Activated T-cell treated with anti-CD3 and anti-CD28 coated beads for 48 hours (primary cell): ENCODE measurements at places on chromosomes 1 and 21.

- no peak for DNase-seq
These were observed 798.1 kb downstream of the ADGRL2 start for GRCh38 chr1:82598812-82599211.

- DNase-seq: no peak
These were observed 332.6 kb downstream of the NPHP4 start for GRCh38 chr1:5659606-5660005.

DNA sequence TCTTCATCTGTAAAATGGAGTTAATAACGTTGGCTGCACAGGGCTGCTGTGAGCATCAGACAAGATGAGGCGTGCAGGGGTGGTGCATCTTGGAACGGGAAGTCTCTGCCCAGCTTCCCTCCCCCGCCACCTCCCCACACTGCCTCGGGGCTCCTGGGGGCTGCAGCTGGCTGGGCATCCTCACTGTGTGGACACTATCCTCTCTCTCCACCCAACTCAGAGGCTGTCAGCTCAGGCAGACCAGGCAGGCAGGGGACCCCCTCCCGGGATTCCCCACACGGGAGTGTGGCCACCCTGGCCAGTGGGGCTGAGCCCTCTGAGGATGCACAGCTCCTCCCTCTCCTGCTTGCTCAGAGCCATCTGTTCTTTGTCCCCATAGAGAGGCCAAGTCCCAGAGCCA, 122.7 kb downstream of the CCDC185 start:
- DNase-seq: no peak

DNA sequence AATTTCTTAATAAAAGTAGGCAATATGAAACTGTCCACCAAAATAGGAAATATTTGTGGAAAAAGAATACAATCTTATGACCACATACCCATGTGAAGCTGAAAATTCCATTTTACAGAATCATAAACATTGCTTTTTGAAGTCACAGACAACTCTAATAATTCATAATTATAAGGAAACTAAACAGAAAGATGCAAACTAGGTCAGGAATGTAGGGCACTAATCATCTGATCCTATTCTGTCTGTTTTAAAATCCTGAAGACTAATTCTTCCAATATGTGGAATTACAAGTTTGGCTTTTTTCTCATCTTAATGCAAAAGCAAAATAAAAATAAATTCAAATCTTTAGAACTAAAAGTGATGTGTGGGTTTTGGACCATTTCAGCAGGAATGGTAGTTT, 528.6 kb downstream of the LTN1 start:
- no peak for DNase-seq

GRCh38 chr1:206579747-206580437, 32.4 kb downstream of the EIF2D start:
- DNase-seq: peak; percentile 87

DNA sequence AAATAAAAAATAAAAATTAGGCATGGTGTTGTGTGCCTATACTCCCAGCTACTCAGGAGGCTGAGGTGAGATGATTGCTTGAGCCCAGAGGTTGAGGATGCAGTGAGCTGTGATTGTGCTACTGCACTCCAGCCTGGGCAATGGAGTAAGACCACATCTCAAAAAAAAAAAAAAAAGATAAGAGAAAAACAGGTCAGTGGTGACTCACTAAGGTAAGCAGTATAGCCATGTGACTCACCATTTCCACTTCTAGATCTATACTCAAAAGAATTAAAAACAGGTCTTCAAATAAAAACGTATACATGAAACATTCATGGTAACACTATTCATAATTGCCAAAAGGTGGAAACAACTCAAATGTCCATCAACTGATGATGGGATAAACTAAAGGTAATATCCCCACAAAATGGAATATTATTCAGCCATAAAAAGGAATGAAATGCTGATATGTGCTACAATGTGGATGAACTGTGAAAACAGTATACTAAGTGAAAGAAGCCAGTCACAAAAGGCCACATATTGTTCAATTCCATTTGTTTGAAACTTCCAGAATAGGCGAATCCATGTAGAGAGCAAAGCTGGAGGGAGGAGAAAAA, 75.1 kb downstream of the ZNF281 start:
- no peak for DNase-seq

DNA sequence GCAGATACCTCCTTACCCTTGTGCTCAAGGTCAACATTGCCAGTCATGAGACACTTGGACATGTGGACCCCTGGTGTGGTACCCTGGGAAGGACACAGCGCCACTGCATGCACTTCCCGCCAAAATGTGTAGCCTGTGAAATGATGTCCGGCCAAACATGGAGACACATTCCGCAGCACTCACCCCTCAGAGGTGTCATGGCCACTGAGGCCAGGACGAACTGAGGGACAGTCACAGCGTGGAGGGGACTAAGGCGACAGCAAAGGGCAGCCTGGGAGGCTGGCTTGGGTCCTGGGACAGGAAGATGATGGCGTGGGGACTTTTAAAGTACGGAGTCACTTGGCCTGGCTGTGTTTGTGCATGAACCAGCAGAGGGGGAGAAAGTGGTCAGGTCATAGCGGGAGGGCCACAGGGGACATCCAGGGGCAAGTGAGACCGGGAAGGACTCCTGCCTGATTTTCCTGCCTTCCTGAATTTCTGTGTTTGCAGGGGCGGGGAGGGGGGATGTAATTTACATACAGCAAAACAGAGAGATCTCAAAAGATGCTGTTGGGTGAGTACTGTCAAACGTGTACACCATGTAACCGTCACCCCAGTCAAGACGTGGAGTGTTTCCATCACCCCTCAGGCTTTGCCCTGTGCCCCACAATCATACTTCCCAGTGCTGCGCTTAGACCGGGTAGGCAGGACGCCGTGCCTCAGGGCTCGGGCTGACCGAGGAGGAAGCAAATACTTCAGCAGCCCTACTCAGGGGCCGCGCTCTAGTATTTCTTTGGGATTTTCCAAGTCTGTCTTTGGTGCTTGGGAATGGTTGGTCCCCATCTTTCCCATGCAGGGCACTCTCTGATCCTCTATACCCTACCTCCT, 45.2 kb downstream of the WDR4 start:
- DNase-seq: no peak

DNA sequence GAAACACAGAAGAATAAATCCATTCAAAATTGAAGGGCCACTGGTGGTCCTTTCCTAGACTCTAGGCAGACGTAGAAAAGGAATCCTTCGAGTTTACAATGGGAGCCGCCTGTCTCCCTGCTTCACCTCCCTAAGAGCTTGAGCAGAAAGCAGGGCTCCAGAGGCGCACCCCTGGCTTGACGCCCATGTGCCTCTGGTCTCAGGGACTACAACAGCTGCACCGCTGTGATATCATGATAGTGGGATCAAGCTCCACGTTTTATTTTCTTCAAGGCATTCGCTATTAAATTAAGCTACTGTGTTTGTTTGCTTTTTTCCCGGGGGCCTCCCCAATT, 403 bp upstream of the C1orf122 start:
- no peak for DNase-seq

GRCh38 chr21:40813918-40814317, 33.0 kb downstream of the DSCAM start:
- DNase-seq: no peak

- DNase-seq: no peak
These were observed 32.8 kb downstream of the ARID1A start for GRCh38 chr1:26728645-26729044.

DNA sequence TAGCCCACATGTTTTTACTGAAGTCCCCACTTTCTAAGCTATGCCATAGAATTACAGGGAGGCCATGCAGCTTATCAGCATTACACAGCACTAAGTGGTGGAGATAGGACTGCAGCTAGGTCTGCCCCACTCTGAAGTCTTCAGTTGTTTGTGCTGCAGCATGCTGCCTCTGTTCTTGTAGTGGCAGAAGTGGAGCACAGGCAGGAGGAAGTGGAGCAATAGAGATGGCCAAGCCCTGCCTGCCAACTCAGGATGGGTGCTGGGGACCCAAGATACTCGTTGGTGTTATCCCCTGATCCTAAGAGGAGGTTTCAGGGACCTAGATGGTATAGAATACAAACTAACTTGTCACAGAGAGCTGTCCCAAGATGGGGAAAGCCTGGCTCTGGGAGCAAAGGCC, 12.9 kb downstream of the MRPL37 start:
- DNase-seq: no peak

DNA sequence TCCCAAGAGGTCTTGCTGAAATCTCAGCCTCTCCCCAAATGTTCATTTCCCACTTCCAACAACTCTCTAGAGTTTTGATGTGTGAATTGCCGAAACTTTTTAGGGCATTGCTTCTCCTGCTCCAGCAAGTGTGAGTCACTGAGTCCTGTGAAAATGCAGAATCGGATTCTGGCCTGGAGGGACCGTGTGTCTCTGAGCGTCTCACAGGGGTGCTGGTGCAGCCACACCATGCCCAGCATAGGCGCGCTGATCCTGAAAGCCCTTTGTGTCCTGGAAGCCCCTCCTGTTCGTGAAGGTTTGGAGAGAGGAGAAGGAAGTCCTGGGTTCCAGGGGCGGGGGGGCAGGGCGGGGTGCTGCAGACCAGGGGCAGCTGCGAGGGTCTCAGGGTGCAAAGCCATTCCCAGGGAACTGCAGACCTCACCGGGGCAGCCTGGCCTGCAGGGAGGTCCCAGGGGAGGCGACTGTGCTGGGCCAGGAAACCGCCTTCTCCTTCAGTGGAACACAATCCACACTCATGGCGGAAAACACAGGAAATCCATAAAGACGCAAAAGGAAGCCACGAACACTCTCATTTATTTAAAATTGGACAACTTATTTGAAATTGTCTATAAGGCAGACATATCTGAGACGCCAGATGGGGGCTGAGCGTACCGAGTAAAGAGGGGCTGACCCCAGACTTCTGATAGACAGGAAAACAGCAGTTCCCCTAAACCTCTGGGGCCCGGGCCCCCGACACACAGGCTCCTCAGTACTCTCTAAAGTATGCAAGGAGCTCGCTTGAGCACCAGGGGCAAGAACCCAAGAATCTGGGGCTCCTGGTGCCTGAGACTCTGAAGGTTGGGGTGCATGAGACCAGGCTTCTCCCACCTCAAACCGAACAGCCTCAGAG, 43.5 kb upstream of the ADARB1 start:
- DNase-seq: no peak

DNA sequence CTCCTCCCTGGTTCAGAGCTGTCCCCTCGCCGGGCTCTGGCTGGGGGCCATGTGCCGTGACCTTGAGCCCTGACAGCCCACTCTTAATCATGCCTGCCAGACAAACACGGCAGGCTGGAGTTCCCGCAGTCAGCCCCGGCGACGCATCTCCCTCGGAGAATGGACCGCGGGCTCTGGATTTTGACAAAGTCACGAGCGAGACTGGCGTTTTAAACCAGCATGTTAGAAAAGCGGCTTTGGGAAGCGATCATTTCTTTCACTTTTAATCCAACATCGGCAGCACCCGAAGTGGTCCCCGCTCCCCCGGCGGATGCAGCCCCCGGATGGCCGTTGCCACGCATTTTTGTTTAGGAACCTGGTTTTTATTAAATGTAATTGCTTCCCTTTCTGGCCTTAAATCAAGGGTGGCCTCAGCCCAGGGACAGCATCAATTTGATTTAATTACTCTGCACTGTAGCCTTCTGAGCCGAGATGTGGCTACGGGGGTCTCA, 70.9 kb downstream of the PRDM16 start:
- DNase-seq: no peak

DNA sequence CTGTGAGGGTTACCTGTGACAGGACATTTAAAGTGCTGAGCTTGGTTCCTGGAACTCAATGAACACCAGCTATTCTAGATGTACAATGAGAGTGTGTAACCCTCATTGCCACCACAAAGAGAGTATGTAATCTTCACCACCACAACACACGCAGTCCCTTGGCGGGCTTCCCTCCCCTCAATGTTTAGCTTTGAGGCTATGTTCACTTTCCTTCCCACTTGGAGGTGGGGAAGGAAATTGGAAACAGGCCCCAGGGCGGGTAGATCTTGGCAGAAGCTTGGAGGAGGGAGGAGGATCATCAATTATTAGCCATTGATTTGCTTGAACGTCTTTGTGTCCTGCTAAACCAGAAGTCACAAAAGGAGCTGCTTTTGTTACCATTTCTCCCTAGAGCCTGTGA, 8.3 kb upstream of the COL16A1 start:
- no peak for DNase-seq

GRCh38 chr1:60425528-60425927, 352.0 kb upstream of the C1orf87 start:
- DNase-seq: no peak
